Lower lobe of right lung (tissue), 2 donors: ENCODE measurements at places on chromosomes 16 and 17. TPM values are rescaled to one million over a fixed set of nuclear protein-coding genes. Genes with fewer than 3 reads are reported as not detected.

DNA sequence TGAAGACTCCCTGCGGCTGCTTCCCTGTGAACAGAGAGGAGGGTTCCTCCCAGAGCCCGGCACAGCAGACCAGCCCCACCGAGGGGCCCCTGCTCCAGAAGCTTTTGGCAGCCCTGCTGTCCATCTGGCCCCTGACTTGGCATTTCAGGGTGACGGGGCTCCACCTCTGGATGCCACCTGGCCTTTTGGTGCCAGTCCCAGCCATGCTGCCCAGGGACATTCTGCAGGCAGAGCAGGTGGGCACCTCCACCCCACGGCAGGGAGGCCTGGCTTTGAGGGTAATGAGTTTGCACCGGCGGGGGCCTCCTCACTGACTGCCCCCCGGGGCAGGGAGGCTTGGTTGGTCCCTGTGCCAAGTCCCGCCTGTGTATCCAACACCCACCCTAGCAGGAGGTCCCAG, 20.3 kb upstream of the ZFPM1 start:
- peaks cover 33% of the 10 kb centered on the region for H3K27me3 ChIP-seq
- no peak overlapping the region for H3K27ac ChIP-seq
- no peaks in the 10 kb centered on the region for H3K36me3 ChIP-seq
- DNase-seq: no peak
- H3K4me3 ChIP-seq: no peak overlapping the region

DNA sequence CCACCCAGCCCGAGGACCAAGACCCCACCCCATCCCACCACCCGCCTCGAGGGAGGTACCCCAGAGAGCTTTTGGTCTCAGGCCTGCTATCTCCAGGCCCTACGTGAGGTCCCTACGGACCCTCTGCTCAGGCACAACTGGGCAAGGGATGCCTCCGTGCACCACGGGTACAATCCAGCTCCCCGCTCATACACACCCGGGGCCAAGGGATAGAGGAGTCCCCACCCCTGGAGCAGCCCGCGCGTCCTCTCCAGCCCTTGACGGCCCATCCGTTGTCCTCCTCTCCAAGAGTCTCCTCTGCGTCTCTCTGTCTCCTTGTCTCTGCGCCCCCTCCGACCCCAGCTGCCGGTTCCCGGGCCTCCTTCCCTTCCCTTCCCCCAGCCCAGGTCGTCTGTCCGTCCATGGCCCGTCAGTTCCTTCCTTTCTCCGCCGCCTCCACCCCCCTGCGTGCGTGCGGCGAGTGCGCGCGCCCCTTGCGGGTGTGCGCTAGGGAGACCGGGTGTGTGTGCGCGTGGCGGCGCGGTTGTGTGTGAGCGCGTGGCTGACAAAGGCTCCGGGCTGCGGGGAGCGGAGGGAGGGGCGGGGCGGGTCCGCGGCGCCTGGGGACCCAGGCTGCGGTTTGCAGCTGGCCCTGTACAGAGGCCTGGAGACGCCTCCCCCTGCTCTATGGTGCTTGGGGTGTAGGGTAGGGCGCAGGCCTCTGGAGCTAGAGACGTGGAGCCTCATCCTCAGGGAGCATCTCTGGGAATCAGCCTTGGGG, 930 bp downstream of the SPNS2 start:
- no peaks in the 10 kb centered on the region for H3K36me3 ChIP-seq
- peak overlapping the region; percentile 68 for H3K27ac ChIP-seq
- peak overlapping the region; percentile 61 for H3K4me3 ChIP-seq
- DNase-seq: no peak

- no peak overlapping the region for H3K27ac ChIP-seq
- no peaks in the 10 kb centered on the region for H3K27me3 ChIP-seq
- H3K4me1 ChIP-seq: no peaks in the 10 kb centered on the region
Observed at GRCh38 chr17:2926019-2926650, 129.9 kb downstream of the RAP1GAP2 start.

- no peaks in the 10 kb centered on the region for H3K36me3 ChIP-seq
- peak; percentile 58 for DNase-seq
- no peak overlapping the region for H3K27ac ChIP-seq
- no peak overlapping the region for H3K4me3 ChIP-seq
- H3K27me3 ChIP-seq: no peaks in the 10 kb centered on the region
Observed at GRCh38 chr17:56699186-56699894, 105.8 kb downstream of the NOG start.

GRCh38 chr17:36506249-36506826, 19.9 kb downstream of the ZNHIT3 start:
- peaks cover 70% of the 10 kb centered on the region for H3K36me3 ChIP-seq
- H3K4me1 ChIP-seq: no peaks in the 10 kb centered on the region
- no peak overlapping the region for H3K27ac ChIP-seq
- H3K27me3 ChIP-seq: no peaks in the 10 kb centered on the region

DNA sequence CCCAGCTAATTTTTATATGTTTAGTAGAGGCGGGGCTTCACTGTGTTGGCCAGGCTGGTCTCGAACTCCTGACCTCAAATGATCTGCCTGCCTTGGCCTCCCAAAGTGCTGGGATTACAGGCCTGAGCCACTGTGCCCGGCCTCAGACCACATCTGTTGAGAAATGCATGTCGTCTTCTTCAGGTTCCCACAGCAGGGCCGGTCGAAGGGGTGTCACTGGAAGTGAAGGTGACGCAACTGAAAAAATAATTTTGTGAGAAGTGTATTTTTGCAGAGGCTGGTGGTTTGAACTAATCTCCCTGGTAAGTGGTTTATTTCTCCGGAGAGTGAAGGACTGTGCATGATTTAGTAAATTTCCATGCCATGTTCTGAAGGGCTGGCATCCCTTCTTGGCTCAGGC, 33.4 kb upstream of the IL34 start:
- no peak overlapping the region for H3K27ac ChIP-seq
- no peak overlapping the region for H3K4me3 ChIP-seq
- H3K36me3 ChIP-seq: no peaks in the 10 kb centered on the region
- DNase-seq: no peak

DNA sequence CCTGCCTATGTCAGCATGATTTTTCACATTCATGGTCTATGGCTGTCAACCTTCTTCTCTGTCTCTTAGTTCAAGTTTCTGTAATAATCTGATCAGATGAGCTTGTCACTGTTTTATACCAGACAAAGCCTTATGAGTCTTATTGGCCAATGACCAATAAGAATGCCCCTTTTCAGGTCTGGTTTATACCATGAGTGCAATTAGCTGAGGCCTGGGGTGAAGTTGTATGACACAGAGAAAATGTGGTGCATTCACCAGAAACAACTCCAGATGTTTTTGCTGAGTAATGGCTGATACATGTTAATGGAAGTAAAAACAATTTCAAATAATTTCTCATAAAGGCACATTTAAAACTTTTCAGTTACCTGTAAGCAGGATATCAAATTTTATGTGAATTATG, 218.6 kb upstream of the CDH8 start:
- DNase-seq: no peak
- no peaks in the 10 kb centered on the region for H3K36me3 ChIP-seq
- no peaks in the 10 kb centered on the region for H3K4me1 ChIP-seq
- no peaks in the 10 kb centered on the region for H3K27me3 ChIP-seq

DNA sequence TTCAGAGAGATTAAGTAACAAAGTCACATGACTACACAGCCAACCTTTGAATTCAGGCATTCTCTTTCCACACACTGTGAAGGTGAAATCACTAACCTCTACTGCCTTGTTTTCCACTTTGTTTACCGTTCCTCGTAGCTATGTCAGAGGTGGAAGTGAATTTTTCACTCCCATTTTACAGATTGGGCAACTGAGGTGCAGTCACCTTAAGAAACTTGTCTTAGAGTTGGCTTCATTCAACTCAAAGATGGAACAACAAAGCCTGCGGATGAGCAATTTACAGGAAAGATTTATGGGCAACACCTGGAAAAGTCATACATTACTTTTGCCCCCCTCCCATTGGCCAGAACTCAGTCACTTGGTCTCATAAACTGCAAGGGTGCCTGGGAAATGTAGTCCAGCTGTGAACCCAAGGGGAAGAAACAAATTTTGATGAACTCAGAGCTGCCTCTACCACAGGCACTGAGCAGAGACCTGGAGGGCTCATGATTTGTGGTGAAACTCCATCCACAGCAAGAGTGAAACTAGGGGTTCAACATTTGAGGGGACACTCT, 784.6 kb upstream of the EEF2KMT start:
- no peaks in the 10 kb centered on the region for H3K27me3 ChIP-seq
- no peak overlapping the region for H3K27ac ChIP-seq
- DNase-seq: no peak
- H3K4me1 ChIP-seq: no peaks in the 10 kb centered on the region

GRCh38 chr17:32520737-32521404, 34.1 kb downstream of the CDK5R1 start:
- H3K27me3 ChIP-seq: no peaks in the 10 kb centered on the region
- peaks cover 19% of the 10 kb centered on the region for H3K4me1 ChIP-seq
- H3K36me3 ChIP-seq: no peaks in the 10 kb centered on the region
- no peak overlapping the region for H3K27ac ChIP-seq
- no peak for DNase-seq
- no peak overlapping the region for H3K4me3 ChIP-seq

- H3K36me3 ChIP-seq: no peaks in the 10 kb centered on the region
- no peak overlapping the region for H3K4me3 ChIP-seq
- H3K27ac ChIP-seq: no peak overlapping the region
- H3K4me1 ChIP-seq: peaks cover 14% of the 10 kb centered on the region
- no peaks in the 10 kb centered on the region for H3K27me3 ChIP-seq
- DNase-seq: no peak
Observed at GRCh38 chr17:64275016-64275415, 12.0 kb upstream of the TEX2 start.

DNA sequence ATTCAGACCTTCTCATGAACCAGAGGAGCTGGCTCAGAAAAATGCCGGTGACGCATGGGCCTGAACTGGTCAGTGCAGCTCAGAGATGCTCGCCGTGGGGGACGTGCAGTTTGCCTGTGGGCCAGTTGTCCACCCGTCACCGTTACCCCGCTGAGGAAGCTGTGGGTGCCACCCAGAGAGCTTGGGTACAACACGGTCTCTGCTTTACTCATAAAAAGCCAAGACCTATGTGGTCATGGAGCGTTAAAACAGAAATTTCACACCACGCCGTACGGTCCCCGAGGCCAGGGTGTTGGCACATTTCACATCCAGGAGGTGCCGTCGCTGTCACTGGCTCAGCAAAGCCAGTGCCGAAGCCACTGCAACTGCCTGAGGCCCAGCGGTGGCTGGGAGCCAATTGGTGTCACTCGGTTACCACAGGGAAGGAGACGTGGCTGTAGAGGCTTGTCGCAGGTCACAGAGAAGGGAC, 120.9 kb downstream of the METRNL start:
- H3K4me3 ChIP-seq: peak overlapping the region; percentile 38
- DNase-seq: peak; percentile 86

DNA sequence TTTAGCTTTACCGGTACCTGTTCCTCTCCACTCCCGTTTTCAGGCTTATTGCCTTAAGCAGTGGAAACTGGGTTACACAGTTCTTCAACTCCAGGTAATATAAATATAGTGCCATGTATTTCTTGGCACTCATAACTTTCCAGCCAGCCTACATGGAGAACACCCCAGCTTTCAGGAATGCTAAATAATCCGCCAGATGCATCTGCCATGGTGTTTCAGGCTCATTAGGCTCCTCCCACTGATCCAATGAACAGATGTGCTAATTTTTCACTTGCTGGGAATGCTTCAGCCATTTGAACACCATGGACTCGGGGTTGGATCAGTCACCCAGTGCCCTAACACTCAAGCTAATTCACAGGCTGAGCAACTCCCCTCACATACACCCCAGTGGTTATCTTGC, 4.6 kb downstream of the ANKFN1 start:
- no peaks in the 10 kb centered on the region for H3K36me3 ChIP-seq
- no peaks in the 10 kb centered on the region for H3K4me1 ChIP-seq
- H3K4me3 ChIP-seq: no peak overlapping the region
- no peaks in the 10 kb centered on the region for H3K27me3 ChIP-seq
- no peak for DNase-seq

GRCh38 chr17:38320482-38320881, 23.3 kb downstream of the GPR179 start:
- DNase-seq: peak; percentile 77
- H3K36me3 ChIP-seq: peaks cover 60% of the 10 kb centered on the region
- peak overlapping the region; percentile 67 for H3K27ac ChIP-seq
- no peak overlapping the region for H3K4me3 ChIP-seq
- H3K27me3 ChIP-seq: no peaks in the 10 kb centered on the region
- H3K4me1 ChIP-seq: peaks cover 15% of the 10 kb centered on the region

DNA sequence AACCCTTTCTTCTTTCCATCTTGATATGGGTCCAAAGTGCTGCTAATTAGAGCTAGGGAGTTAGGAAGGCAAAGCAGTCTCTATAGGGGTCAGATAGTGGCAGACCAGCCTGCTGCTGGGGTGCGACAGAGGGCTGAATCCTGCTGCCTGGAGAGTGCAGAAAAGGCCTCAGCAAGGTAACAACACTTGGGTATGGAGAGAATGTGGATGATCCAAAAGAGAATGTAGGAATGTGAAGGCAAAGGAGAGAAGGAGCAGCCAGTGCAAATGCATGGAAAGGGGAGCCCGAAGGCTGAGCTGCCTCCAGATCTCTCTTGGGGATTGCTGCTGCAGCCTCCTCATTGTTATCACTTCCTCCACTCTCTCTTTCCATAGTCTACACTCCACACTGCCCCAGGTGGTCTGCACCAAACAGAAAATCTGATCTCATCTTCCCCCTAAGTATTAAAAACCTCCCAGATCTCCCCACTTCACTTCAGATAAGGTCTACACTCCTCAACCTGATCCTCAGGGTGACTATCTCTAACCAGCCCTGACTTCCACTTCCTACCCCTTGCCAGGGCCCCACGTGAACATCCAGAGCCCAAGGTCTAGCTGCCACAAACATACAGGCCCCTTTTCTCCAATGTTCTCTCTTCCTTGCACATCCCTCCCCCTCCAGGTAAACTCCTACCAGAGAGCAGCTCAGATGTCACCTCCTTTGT, 28.8 kb downstream of the TOM1L2 start:
- DNase-seq: no peak
- no peaks in the 10 kb centered on the region for H3K36me3 ChIP-seq
- H3K27me3 ChIP-seq: no peaks in the 10 kb centered on the region

- no peaks in the 10 kb centered on the region for H3K4me1 ChIP-seq
- no peak overlapping the region for H3K4me3 ChIP-seq
- no peaks in the 10 kb centered on the region for H3K27me3 ChIP-seq
- DNase-seq: no peak
- H3K36me3 ChIP-seq: peaks cover 21% of the 10 kb centered on the region
- H3K27ac ChIP-seq: no peak overlapping the region
Observed at GRCh38 chr16:53882310-53882709, 178.4 kb downstream of the FTO start.

DNA sequence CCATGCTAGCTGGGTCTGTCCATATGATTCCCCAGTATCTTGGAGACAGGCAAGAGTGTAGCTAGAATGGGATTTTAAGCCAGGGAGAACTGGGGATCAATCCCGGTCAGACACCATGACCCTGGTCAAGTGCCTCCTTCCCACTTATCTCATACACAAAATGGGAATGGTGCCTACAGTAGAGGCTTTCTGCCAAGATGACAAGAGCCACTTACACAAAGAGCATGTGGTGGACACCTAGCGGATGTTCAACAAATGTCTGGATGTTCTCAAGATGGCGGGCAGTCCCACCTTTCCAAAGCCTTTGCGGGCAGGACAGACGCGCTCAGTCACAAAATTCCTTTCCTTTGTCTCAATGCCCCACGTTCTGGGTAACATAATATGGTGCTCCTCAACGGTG, 57.3 kb downstream of the MAF start:
- DNase-seq: no peak
- H3K4me3 ChIP-seq: no peak overlapping the region
- H3K27ac ChIP-seq: no peak overlapping the region
- H3K4me1 ChIP-seq: no peaks in the 10 kb centered on the region

Gene ZP2
- not detected for total RNA-seq

Gene USP6
- 0.30 TPM for total RNA-seq

Gene CCL1
- not detected for total RNA-seq

Gene ZSCAN10
- total RNA-seq: not detected
